ENCODE measurements at places on chromosomes 4 and X.

- no peak for DNase-seq
- no peaks in the 10 kb centered on the region for H3K4me1 ChIP-seq
- H3K27me3 ChIP-seq, result no peaks in the 10 kb centered on the region
- H3K4me3 ChIP-seq, result no peak overlapping the region
- H3K27ac ChIP-seq, result no peak overlapping the region
- H3K36me3 ChIP-seq, result no peaks in the 10 kb centered on the region
Measured at GRCh38 chr4:123777373-123777772, 380.8 kb downstream of the SPRY1 start.

DNA sequence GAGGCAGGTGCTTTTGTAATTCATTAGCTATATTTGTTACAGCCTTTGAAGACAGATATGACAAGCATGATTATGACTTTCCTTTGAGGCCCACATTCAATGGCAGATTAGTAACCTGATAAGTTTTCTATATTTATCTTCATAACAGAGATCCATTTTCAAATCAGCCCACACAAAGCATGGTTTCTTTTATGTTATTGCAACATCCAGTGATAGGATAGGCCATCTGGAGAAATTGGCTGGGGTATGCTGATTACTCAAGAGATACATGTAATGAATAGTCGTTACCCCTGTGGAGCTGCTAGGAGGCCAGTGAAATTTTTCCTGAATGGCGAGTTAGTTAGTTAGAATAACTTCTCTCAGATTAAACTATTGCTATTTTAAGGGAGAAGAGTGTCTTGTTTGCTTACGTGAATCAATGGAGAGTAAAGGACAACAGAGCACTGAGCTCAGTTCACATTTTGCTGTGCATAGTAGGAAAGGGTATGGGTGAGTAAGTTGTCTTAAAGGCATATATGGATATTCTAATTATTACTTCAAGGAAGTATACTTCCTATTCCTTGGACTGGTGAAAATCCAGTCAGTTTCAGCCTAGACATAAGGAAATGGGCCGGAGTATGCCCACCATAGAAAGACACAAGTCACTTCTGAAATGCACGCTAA is 79.2 kb upstream of the DKK2 start:
- no peak overlapping the region for H3K27ac ChIP-seq
- no peak overlapping the region for H3K4me3 ChIP-seq
- no peaks in the 10 kb centered on the region for H3K27me3 ChIP-seq
- H3K4me1 ChIP-seq, result no peaks in the 10 kb centered on the region
- no peak for DNase-seq

- H3K4me3 ChIP-seq, result no peak overlapping the region
- DNase-seq, result no peak
- H3K36me3 ChIP-seq, result no peaks in the 10 kb centered on the region
- H3K4me1 ChIP-seq, result no peaks in the 10 kb centered on the region
- no peaks in the 10 kb centered on the region for H3K27me3 ChIP-seq
Measured at GRCh38 chrX:123357941-123358340, 173.9 kb downstream of the GRIA3 start.

- no peaks in the 10 kb centered on the region for H3K36me3 ChIP-seq
- no peaks in the 10 kb centered on the region for H3K27me3 ChIP-seq
- no peak overlapping the region for H3K4me3 ChIP-seq
- no peak overlapping the region for H3K27ac ChIP-seq
- DNase-seq, result no peak
Measured at GRCh38 chrX:13059637-13060499, 15.4 kb upstream of the FAM9C start.

- no peak overlapping the region for H3K27ac ChIP-seq
- H3K36me3 ChIP-seq, result no peaks in the 10 kb centered on the region
- no peak for DNase-seq
- H3K4me1 ChIP-seq, result no peaks in the 10 kb centered on the region
Measured at GRCh38 chr4:32931475-32931874, 2211.3 kb downstream of the PCDH7 start.

Measured in naive thymus-derived CD4-positive, alpha-beta T cell (primary cell).